ENCODE measurements at places on chromosomes 7 and 10.

GRCh38 chr10:93680412-93681047, 21.9 kb downstream of the FRA10AC1 start:
- peak; percentile 58 for DNase-seq

- no peak for DNase-seq
These were observed 42.0 kb upstream of the ADGRA1 start for GRCh38 chr10:133045556-133046389.

- no peak for DNase-seq
These were observed 20.1 kb upstream of the SH2D4B start for GRCh38 chr10:80517416-80518142.

DNA sequence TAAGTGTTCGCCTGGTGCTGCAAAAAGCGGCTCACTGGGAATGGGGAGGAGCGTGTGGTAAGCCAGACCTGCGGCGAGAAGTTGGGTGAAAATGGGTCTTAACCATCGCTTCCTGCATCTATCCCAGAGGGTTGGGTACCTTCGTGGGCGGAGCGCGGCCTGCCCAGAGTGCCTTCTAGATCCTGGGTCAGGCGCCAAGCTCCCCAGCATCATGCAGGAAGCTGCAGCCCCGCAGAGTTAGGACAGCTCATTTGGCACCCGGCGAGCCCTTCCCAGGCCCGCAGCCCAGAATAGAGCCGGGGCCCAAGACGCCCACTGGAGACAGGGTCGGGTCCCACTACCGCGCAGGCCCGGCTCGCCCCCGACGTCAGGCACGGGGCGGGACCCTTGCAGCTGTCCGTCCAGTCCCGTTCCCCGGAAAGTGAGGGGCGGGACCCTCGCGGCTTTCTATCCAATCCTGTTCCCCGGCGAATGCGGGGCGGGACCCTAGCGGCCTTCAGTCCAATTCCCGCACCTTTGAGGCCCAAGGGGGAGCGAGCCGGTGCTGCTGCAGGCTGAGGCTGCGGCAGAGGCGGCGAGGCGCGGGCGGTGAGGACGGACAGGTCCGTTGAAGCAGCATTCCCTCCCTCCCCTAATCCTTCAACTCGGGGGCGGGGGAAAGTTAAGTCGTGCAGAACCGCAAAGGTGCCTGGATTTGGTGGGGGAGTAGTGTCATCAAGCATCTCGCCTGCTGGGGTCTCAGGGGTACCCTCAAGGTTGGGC, at the start of gene CROT:
TSS of gene CROT (plus strand) at position 499 of the 762 bp plus-strand sequence. CDS start 3,405 bp downstream, outside the sequence.
- DNase-seq, result peak; percentile 98

DNA sequence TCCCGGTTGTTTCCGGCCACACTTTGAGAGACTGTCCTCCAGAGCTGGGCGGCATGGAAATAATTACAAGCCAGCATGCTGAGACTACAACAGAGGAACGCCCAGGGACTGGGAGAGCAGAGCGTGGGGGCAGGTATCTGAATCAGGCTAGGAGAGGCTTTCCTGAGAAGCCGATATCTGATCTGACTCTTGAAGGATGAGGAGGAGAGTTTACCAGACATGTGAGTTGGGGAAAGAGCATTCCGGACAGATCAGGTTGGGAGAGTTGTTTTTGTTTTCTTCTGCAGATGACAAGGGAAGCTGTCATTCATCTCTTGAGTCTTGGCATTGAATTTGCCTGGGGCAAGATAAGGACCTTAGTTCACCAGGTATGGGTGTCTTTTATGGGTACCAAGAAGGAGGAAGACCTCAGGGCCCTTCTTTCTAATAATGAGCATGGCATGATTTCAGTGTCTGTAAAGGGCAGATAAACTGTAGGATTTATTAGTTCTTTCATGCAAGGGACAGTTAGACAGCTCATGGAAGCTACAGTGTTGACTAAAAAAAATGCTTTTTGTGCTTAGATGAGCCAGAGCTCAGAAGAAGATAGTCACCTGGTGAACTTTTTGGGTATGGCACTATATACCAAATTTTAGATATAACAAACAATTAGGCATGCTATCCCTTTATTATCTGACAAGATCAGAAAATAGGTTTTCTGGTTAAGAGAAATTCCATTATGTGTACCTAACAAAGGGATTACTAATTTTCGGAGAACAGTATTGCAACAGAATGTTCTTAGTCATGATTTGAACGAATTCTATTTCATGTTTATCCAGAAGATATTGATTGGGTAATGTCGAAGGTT, 36.2 kb downstream of the WBP1L start:
- DNase-seq, result peak; percentile 36

GRCh38 chr10:114388275-114388674, 16.0 kb downstream of the AFAP1L2 start:
- no peak for DNase-seq

GRCh38 chr7:127066974-127067373, 185.8 kb downstream of the GRM8 start:
- no peak for DNase-seq

DNA sequence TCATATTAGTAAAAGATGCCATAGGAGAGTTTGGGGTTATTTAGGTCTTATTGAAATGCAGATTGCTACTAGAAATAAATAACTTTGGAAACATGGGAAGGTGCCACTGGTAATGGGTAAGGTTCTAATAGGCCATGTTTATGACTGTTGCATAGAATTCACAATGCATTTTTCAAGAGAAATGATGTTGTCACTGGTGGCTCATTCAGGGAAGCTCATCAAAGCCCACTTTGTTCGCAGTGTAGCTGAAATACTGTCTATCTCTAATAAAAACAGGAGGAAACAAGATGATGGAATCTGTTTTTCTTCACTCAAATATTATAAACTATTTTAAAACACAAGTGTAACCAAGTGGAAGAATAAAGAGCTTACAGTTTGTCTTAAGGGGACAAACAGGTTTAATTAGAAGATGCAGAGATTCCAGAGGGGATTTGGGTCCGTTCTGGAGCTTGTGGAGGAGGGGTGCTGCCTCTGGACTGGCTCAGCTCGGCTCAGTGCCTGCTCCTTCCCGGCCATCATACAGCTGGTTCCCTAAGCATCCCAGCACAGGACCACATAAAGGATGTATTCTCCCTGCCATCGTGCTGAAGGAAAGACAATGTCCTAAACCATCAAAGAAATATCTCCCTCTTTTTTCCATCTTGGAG, 20.4 kb downstream of the OPALIN start:
- no peak for DNase-seq

DNA sequence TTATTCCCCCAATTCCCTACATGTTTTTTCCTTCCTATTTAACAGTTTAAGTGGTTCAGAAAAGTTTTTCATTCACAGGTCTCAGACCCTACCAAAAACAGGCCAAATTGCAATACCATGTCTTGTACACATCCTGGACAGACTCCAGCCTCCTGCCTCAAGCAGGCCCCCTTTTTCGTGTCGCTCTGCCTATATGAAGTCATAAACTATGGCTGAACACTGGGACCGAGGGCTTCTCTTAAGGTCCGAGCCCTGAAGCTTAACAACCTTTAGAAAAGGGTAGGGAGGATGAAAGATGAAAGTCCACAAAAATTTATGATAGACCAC, 1.4 kb downstream of the FBXW4 start:
- DNase-seq, result peak; percentile 66

DNA sequence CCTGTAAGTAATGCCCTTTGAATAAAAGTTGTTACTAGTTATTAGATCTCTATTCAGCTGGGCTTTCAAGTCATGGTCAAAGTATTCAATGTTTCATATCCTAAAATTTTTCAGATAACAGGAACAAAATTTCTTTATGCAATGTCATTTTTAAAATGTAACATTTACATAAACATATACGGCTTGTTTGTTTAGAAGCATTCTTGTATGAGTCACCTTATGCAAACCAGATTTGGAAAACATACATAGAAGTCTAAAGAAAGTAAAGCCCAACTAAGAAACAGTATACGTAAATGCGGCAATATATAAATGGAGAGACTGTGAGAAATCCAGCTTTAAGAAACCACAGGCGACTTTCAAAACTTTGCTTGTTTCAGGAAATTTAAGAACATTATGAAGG, 10.5 kb downstream of the TMEM168 start:
- peak; percentile 39 for DNase-seq

DNA sequence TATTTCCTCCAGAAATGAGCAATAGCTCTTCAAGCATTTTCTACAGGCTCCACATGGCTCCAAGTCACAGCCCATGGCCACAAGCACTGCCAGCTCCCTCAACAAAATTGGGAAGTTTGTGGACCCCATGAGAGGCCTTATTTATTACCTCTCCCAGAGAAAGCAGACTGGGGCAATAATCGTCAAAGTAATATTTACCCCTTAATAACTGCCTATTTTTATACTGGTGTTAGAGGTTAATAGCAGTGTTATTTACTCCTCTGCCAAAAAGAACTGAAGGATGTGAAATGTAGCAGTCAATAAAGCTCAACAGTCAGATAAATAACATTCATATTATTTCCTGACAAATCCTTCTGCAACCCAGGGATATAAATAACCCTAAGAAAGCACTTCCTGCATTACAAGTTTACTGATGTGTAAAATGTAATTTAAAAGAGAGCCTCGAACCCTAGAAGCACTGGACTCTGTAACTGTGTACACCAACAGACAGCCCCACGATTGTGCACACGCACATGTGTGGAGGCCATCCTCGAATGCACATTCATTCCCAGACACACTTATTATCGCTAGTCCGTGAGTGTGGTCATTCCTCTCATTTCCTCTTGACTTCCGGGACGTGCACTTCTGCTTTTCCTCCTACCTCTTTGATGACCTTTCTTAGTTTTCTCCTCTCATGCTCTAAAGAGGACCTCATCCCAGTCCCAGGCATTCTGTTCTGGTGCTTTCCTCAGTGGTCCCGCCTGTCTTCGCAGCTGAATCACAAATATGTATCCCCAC, 157.4 kb downstream of the EVX1 start:
- no peak for DNase-seq

DNA sequence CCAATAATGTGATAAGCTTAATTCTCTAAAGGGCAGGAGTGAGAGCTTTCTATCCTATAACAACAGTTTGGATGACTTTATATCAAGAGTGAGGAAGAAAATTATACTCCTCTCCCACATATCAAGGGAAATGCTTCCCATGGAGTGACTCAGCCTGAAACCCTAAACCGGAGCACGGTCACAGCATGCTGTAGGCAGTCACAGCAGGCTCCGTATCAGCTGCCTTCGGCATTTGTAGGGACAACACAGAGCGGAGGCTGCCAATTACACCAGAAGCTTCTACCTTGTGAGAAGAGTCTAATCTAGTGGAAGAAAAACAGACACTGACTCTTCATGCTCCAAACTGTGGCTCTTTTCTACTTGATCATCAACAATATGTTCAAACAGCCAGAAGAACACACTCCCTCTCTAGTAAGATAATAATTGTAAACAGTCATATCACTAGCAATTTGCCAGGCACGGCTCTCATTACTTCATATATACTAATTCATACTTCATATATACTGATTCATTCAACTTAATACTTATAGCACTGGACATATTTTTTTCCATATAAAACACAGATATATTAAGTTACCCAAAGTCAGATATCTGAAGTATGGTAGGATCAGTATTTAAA, 65.9 kb downstream of the DGKB start:
- peak; percentile 91 for DNase-seq

GRCh38 chr10:73785721-73786511, 510 bp downstream of the ZSWIM8 start:
- DNase-seq, result peak; percentile 41

DNA sequence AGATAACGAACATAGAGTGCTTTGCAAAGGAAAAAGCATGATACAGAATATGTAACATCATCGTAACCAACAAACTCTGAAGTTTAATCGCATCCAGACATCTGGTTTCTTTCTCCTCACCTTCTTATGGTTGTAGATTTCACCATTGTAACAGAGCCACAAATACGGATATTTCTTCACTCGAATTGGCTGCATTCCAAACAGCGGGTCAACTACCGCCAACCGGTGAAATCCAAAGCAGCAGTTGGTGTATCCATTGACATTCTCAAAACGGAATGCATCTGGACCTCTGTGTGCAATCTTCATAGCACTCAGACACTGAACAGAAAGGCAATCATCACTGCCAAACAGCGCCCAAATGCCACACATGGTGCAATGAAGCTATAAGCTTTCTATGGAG, 3.4 kb downstream of the ASNS start:
- DNase-seq, result no peak

DNA sequence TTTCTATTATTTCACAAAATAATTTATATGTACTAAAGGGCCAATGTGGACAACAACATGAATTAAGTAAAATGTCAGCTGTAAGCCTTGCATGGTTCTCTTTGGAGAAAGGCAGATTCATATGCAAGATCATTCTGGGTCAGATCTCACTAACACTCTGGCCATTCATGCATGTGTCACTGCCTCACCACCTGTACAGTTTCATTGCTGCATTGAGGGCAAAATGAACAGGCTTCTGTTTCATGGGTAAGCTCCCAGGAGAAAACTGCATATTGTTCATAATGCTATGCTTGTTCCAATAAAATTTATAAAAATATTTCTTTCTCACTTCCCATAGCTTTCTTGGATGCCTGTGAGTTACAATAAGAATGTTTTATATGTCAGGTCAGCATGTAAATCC, 275.2 kb downstream of the ZNF248 start:
- no peak for DNase-seq

- no peak for DNase-seq
These were observed 31.2 kb downstream of the XPNPEP1 start for GRCh38 chr10:109892117-109892516.

- no peak for DNase-seq
These were observed 164.6 kb downstream of the NEURL1 start for GRCh38 chr10:103658049-103658577.

DNA sequence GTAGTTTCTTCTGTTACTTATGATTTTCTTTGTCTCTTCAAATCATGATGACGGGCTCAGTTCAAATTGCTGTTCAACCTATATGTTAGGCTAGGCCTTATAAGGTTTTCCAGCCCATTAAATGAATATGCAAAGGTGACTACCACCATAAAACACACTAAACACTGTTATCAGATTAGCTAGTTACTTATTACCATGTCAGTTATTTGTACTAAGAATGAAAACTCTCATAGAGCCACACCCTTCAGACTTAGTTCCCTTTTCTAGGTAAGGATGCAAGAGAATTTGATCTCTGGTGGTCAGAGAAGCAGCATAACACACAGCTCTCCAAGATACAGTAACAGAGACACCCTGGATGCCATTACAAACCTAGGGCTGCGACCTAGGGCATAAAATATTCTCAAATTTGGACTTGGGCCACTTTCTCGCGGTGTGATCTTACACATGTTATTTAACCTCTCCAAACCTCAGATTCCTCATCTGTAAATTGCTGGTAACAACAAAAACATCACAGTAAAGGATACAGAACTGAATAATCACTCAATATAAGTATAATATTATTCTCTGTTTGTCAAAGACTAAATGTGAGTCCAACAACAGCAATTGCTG, 35.6 kb downstream of the ANKMY2 start:
- DNase-seq, result no peak

All from foreskin fibroblast (primary cell).